Right renal cortex interstitium (tissue), 3 donors: ENCODE measurements at places on chromosomes 11 and 22. TPM values are rescaled to one million over a fixed set of nuclear protein-coding genes. Genes with fewer than 3 reads are reported as not detected.

DNA sequence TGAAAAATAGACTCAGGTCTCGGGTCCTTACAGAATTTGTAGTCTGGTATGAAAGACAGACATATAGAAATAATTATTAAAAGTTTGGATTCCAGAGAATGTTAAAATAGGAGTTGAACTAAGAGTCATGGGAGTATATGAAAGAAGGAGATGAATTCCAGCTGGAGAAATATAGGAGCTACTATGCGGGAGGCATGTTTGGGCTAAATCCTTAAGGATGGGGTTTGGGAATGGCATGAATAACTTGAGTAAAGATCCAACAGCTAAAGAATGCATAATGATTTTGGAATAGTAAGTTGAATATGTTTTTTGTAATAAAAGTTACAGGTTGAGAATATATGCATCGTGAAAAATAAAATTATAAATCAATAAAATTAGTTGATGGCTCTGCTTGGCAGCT, 129.4 kb upstream of the SLC5A12 start:
- DNase-seq, result no peak

DNA sequence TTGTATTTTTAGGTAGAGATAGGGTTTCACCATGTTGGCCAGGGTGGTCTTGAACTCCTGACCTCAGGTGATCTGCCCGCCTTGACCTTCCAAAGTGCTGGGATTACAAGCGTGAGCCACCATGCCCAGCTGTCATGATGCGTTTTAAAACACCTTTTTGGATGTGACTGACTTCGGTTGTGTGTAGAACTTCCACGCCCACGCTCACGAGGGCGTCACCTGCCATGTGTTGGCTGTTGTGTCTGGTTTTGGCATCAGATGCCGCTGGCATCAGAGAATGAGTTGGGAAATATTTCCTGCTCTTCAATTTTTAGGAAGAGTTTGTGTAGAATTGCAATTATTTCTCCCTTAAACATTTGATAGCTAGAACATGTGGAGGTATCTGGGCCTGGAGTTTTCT, 109.1 kb downstream of the KCNQ1 start:
- DNase-seq, result no peak

DNA sequence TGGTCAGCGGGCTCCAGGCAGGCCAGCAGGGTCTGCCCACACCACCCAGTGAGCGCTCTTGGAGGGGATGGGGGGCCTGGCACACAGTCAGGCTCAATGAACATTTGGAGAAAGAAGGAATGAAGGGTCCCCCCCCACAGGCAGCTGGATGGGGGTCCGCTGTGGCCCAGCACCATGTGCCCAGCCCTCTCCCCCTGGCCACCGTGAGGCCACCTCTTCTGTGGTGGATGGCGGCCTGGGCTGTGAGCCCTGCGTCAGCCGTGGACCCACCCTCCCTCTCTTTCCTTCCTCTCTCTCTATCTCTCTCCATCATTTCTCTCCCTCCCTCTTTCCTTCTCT, 35.1 kb upstream of the MUC5AC start:
- DNase-seq, result no peak

DNA sequence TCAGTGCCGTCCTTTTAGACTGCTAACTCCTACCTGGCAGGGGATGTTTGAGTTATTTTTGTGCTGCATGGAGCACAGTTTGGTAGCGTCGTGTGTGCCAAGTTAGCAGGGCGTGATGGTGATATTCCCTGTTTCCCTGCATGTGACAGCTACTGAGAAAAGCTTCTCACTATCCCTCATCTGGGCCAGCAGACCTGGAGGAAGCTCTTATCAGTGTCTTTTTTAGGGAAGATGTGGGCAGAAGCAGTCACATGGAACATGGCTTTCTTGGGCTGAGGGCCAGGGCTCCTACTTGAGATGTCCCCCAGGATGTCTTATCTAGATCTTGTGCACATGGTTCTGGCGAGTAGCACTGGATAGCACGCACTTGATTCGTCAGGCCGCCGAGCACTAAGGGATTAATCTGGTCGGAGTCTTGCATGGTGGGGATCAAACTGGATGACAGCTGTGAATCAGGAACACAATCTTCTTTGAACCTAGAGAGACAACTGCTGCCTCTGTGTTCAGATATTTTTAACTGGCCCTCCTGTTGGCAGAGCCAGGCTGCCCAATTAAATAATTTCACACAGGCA, 33.8 kb downstream of the TECTA start:
- DNase-seq, result no peak

GRCh38 chr11:125886997-125887372, 483 bp upstream of the HYLS1 start:
- DNase-seq, result peak; percentile 7

- no peak for DNase-seq
These were observed 6.3 kb downstream of the ARHGAP1 start for GRCh38 chr11:46694072-46694471.

Gene ARHGAP20
- polyA plus RNA-seq, result 4.5 TPM

Gene NXPE2
- 0.47 TPM for polyA plus RNA-seq

Gene GRAMD1B
- 12.1 TPM for polyA plus RNA-seq

Gene GPHA2
- polyA plus RNA-seq, result 1.7 TPM

Gene OR5D16
- polyA plus RNA-seq, result not detected
